Right renal pelvis (tissue), 4 donors: ENCODE measurements at places on chromosomes 6 and 20. TPM values are rescaled to one million over a fixed set of nuclear protein-coding genes. Genes with fewer than 3 reads are reported as not detected.

Gene OPRL1
- 1.2 TPM for polyA plus RNA-seq

Gene TFAP2B
- polyA plus RNA-seq: 16.6 TPM

Gene FOXA2
- not detected for polyA plus RNA-seq

Gene KCNQ5
- polyA plus RNA-seq: 0.41 TPM

Gene BIRC7
- 2.5 TPM for polyA plus RNA-seq

Gene METTL24
- polyA plus RNA-seq: 12.8 TPM

Gene RSPO4
- polyA plus RNA-seq: 1.7 TPM

Gene HLA-DQA2
- polyA plus RNA-seq: 0.38 TPM

Gene LST1
- polyA plus RNA-seq: 4.9 TPM

Gene TNFRSF21
- 32.1 TPM for polyA plus RNA-seq

Gene SIM1
- 26.9 TPM for polyA plus RNA-seq

Gene DLL1
- polyA plus RNA-seq: 10.5 TPM

Gene TCP11
- 2.2 TPM for polyA plus RNA-seq

Gene ZNF334
- 28.8 TPM for polyA plus RNA-seq

Gene PLG
- 2.5 TPM for polyA plus RNA-seq

Gene PHACTR3
- polyA plus RNA-seq: 12.8 TPM

Gene RPS18
- 2,987 TPM for polyA plus RNA-seq

Gene PCK1
- polyA plus RNA-seq: 19.9 TPM

Gene ENPP4
- 19.0 TPM for polyA plus RNA-seq

Gene MEP1A
- 0.03 TPM for polyA plus RNA-seq

Gene SERINC3
- 82.0 TPM for polyA plus RNA-seq

Gene TFEB
- 9.4 TPM for polyA plus RNA-seq

Gene BTN1A1
- 0.31 TPM for polyA plus RNA-seq

Gene GPLD1
- 3.0 TPM for polyA plus RNA-seq

Gene B3GAT2
- 1.1 TPM for polyA plus RNA-seq

Gene LY6G6D
- not detected for polyA plus RNA-seq

Gene TTBK1
- 0.25 TPM for polyA plus RNA-seq

Gene KIF25
- 0.90 TPM for polyA plus RNA-seq

Gene CST5
- polyA plus RNA-seq: not detected

Gene PREP
- polyA plus RNA-seq: 33.2 TPM

Gene CBLN4
- 4.1 TPM for polyA plus RNA-seq

Gene OR2B6
- not detected for polyA plus RNA-seq

Gene GCM1
- polyA plus RNA-seq: 0.12 TPM

Gene DEFB132
- polyA plus RNA-seq: 0.08 TPM

Gene AIG1
- polyA plus RNA-seq: 108 TPM

Gene COL12A1
- polyA plus RNA-seq: 78.5 TPM

Gene SLC35F1
- polyA plus RNA-seq: 3.9 TPM

Gene ORC3
- 37.7 TPM for polyA plus RNA-seq

Gene HRH3
- not detected for polyA plus RNA-seq

Gene FLRT3
- polyA plus RNA-seq: 137 TPM

Gene PDE10A
- 20.3 TPM for polyA plus RNA-seq

Gene FKBP1A
- 406 TPM for polyA plus RNA-seq

Gene LGSN
- polyA plus RNA-seq: 0.82 TPM

Gene TUBB2B
- 120 TPM for polyA plus RNA-seq

Gene ELOVL2
- 8.2 TPM for polyA plus RNA-seq
